DMS153 (cell line): ENCODE measurements at places on chromosomes 12 and 14.

GRCh38 chr12:8507596-8507995 lies 5.7 kb upstream of the CLEC4D start:
- no peak for DNase-seq

- no peak for DNase-seq
Measured at GRCh38 chr14:77498984-77499527, 440 bp upstream of the ISM2 start.

GRCh38 chr12:13210236-13211190 lies 14.0 kb downstream of the EMP1 start:
- DNase-seq = no peak

GRCh38 chr14:26963711-26964110 lies 365.9 kb upstream of the NOVA1 start:
- no peak for DNase-seq

DNA sequence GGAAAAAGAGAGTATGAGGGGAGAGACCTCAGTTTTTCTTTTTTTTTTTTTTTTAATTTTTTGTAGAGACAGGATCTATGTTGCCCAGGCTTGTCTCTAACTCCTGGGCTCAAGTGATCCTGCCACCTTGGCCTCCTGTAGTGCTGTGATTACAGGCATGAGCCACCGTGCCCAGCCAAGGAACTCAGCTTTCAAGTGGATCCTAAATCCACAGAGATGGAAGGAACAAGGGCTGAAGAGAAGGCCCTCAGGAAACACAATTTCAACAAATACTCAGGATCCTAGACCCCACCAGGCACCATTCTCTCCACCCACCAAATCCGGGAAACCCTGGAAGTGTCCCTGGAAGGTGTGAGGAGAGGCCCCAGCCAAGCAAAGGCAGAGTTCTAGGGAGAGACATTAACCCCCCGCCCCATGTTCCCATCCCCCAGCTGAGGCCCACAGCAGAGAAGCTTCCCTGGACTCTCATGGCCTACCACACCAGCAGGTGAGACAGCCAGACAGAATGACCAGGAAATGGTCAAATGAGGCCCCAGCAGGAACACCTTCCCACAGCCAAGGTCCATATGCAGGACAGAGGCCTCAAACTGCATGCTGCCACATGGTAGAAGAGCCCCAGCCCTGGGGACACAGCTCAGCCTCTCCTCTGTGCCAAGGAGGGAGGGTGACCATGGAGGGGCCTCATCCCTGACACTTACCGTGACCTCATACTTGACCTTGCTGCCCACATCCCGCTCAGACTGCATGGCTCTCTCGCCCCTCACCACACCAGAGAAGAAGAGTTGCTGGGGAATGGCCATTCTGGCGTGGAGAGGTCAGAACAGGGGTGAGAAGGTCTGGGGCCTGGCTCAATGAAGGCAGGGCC lies 14.1 kb downstream of the ITGA7 start:
- no peak for DNase-seq

DNA sequence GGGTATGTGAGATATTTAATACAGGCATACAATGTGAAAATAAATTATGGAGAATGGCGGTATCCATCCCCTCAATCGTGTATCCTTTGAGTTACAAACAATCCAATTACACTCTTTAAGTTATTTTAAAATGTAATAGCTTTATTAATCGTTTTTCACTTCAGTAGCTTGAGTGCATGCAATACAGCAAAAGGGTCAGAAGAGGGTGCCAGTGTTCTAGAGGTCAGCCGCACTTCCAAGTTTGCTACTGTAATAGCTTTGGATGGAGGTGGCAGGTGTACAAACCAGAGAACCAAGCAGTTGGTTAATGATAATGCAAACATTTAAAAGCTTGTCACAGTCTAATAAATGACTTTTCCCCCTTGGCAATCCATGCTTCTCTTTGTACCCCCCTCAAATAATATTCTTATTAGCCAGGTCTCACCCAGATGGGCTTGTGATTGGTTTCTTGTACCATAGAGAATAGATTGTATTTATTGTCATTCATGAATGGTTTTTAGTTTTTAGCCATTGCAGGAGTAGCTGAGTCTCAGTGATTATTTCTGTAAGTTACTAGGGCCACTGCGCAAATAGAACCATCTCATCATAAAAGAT lies 127.0 kb downstream of the ERC1 start:
- DNase-seq = peak; percentile 59

DNA sequence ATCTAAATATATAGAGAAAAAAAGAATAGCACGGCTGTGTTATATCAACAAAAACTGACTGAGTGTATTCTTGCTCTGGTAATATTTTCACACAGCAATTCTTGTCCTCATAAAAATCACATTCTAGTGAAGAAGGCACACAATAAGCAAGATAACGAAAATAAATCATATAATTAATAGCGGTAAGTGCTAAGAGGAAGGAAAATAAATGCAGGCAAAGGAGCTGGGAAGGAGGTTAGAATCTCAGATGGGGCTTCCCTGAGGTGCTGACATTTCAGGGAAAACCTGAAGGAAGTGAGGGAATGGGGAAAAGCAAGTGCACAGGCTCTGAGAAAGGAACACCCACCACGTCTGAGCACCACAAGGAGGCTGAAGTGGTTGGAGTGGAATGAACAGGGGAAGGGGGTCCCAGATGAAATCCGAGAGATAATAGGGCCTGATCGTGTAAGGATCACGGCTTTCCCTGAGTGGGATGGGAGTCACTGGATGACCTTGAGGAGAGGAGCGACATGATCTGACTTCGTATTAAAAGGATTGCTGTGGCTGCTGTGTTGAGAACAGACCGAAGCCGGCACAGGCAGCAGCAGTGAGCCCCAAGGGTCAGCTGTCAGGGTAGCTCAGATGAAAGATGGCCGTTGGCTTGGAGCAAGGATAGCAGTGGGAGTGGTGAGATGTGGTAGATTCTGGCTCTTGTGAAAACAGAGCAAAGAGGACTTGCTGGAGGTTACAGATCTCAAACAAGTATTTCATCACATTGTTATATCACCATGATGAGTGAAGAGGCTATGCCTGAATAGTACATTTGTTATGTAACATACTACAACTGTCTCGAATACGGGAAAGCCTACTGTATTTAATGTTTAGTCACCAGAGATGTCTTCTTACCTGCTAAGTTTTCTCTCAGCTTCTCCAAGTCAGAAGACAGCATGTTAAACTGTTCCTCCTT lies 67.1 kb upstream of the VPS33A start:
- DNase-seq = no peak

GRCh38 chr12:104549815-104550480 lies 93.2 kb downstream of the CHST11 start:
- no peak for DNase-seq

DNA sequence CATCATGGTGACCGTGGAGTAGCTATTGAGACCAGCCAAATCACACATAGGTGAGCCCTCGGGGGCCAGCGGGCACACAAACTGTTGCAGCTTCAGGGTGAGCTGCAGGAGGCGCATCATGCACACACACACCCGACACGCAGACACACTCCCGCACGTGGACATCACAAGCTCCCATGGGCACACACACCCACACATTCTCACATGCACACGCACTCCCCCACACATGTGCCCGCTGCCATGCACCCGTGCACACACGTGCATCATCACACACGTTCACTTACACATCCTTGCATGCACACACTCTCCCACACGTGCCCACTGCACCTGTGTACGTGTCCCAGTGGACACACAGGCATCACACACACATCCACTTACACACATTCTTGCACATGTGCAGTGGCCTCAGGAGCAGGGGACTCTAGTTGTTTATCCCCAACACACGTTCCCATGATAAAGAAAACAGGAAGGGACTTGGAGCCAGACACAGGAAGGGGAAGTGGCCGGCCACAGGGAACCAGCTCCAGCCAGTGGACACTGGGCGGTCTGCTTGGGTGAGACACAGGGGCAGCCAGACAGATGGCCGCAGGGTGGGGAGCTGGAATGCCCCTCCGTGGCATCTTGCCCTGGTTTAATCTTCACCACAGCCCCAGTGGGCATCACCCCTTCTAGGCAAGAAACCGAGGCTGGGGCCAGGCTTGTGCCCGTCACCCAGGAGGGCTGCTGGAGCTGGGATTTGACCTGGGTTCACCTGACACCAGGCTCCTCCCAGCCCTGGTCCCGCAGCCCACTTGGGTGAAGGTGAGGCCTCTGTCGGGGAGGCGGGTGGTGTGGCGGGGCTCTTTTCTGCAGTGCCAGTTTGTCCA lies 49.7 kb downstream of the CYP46A1 start:
- no peak for DNase-seq

DNA sequence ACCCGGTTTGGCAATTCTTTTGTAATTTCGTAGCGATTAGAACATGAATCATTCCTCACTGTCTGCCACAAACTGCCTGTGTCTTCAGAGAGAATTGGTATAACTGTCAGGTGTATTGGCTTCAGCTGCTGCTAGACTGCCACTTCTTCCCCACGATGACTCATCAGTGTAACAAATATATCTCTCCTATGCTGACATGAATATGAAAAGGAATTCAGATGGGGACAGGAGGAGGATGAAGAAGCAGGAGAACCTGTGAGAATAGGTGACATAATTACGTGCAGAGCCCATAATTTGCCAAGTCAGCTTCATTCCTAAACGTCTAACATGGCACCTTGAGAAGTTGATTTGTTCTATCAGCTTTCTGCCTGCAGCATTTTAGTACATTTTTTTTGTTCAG lies 64.9 kb downstream of the FRMD6 start:
- DNase-seq = no peak

DNA sequence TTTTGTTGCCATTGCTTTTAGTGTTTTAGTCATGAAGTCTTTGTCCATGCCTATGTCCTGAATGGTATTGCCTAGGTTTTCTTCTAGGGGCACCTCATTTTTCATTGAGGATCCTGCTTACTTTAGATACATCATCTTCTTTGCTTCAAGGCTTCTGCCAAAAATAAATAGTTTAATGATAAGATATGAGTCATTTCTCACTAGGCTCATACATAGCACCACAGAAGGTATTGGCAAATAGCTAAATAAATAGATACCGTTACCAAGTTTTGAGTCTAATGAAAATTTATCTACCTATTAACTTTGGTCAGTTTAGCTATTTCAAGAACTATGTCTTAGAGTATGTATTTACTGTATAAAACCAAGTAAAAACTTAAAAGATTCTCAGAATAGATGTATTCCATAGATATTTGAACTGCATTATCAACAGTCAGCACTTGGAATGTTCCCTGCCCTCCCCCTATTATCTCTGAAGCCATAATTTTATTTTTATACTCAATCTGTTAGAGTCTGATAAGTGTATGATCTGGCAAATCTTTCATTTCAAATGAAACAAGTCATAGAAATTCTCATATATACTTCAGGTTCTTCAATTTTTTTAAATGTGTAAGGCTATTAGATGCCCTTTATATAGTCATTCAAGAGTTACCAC lies 310.2 kb downstream of the CCDC91 start:
- DNase-seq = no peak

- DNase-seq = no peak
Measured at GRCh38 chr14:64620910-64621309, 71.1 kb downstream of the PPP1R36 start.

GRCh38 chr12:122123051-122123760 lies 44.6 kb downstream of the MLXIP start:
- peak; percentile 21 for DNase-seq

DNA sequence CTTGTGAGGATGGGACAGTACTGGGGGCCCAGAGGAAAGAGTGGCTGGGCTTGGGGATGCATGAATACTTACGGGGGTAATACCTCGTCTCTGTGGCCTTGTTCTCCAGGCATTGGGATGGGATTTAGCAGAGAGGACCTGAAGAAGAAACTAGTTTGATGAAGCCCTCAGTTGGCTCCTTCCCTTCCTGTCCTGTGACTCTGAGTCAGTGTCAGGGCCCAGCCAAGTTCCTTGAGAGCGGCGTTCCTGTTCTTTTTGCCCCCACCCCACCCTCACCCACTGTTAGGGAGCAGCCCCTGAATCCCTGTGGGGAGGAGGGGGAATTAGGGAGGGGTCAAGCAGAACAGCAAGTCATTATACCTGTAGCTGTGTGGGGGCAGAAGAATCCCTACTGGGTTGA lies 5.2 kb upstream of the LRP1-AS start:
- DNase-seq = no peak

DNA sequence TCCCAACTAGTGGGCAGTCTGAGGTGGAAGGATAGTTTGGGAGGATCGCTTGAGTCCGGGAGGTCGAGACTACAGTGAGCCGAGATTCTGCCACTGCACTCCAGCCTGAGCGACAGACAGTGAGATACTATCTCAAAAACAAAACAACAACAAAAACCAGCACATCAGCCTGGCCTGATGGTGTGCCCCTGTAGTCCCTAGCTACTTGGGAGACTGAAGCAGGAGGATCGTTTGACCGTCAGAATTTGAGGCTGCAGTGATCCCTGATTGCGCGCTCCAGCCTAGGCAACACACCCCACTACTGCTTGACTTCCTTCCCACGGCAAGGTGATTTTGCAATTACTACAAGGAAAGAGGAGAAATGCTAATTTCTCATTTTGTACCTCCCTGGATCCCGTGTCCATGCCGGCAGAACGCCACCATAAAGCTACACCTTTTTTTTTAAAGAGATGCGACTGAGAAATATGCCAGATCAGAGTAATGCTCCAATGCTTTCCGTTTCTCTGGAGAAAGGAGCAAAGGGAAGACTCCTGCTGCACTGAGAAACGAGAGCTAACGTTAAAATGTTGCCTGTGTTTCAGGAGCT lies 672 bp upstream of the SCFD1 start:
- DNase-seq = no peak

GRCh38 chr12:101878243-101878821 lies 952 bp downstream of the DRAM1 start:
- no peak for DNase-seq

DNA sequence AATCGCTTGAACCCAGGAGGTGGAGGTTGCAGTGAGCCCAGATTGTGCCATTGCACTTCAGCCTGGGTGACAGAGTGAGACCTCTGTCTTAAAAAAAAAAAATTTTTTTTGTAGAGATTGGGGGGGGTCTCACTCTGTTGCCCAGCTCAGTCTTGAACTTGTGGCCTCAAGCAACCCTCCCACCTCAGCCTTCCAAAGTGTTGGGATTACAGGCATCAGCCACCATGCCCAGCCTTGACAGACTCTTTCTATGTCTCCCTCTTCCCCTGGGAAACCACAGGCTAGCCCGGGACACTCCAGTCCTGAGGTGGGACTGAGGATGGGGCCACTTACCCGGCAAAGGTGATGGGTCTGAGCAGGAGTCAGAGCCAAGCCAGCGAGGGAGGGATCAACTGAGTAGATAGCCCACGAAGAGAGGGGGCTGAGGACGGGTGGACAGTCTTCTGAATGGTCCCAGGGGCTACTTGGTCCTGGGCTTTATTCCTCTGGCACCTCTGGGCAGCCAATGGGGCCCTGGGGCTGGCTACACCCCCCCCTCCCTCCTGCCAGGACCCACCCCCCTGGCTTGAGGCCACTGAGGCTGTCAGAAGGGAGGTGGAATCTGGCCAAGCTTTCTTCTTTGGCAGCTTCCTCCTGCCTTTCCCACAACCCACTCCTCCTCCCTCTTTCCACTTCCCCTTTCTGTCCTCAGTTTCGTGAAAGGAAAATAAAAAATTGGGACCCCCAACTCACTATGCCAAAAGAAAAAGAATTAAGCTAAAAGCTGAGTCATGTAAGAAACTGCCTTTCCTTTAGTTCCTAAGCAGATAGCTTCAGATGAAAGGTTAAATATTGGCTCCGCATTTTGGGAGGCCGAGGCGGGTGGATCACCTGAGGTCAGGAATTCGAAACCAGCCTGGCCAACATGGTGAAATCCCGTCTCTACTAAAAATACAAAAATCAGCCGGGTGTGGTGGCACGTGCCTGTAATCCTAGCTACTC lies at the start of gene SDS:
Gene SDS (minus strand): TSS at position 453 of the 981 bp plus-strand sequence. CDS start 4,179 bp downstream, outside the sequence.
- no peak for DNase-seq

- DNase-seq = no peak
Measured at GRCh38 chr12:56046027-56046780, 4.5 kb downstream of the RPS26 start.

- no peak for DNase-seq
Measured at GRCh38 chr14:21535545-21536417, 9.6 kb upstream of the SALL2 start.

GRCh38 chr12:96501133-96501761 lies 11.9 kb downstream of the CFAP54 start:
- DNase-seq = peak; percentile 45
